ENCODE measurements at places on chromosomes 12 and 14.

DNA sequence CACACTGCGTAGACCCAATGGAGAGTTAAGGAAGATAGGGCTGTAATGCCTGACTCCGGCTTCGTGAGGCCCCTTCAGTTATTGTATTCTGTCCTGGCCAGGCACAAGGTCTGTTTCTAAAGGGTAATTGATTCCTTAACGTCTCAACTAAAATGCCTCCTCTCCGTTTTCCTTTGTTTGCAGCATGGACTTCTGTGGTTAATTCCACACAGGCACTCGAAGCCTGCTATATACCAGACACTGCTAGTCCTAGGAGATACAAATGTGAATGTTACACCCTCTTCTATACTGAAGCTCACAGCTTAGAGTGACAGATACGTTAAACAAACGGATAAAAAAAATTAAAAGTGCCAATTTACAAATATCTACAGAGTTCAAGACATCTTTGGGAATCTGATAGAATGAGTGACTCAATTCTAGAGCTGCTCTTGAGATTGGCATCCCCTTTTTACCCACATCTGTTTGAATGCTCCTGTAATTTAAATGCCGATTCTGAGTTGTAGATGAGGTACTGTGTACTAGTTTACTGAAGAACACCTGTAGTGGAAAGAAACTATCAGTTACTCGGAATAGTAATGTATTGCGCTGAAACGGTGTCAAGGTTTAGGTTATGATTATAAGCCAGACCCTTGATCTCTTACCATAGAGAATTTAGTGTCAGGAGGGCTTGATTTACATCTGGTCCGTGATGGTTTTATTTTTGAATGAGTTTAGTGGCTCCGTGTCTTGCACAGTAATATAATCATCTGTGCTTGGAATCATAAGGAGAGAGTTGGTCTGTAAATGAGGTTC, 784 bp downstream of the PSMA6 start:
- no peak for DNase-seq

GRCh38 chr14:99075771-99076375, 196.1 kb downstream of the BCL11B start:
- no peak for DNase-seq

DNA sequence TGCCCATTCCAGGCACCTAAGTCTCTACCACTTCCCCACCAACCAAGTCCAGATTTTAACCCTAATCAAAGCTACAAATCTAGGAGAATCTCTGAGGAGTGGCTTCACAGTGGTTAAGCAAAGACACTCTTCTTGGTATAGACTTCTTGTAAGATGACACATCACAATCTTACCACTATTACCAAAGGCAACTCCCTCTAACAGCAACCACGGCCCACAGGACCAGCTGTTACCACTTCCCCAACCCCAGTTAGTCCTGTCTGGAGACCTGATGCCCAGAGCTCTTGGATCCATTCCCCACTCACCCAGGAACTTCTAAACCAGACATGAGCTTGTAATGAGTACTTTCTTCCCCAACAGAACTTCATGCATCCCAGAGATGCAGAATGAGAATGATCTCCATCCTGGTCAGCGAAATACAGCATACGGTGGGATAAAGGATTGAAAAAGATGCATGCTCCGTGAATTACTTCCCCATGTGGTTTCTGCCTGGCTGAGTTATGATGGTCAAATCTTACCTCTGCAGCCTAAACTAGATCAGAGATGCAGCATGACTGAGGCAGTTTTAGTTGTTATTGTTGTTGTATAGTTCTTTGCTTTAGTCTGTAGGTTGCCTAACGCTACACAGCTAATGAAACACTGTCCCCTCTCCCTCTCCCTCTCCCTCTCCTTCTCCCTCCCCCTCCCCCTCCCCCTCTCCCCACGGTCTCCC, 87.7 kb upstream of the FOXN3 start:
- peak; percentile 45 for DNase-seq

GRCh38 chr14:71702786-71703185, 229.4 kb upstream of the RGS6 start:
- no peak for DNase-seq

DNA sequence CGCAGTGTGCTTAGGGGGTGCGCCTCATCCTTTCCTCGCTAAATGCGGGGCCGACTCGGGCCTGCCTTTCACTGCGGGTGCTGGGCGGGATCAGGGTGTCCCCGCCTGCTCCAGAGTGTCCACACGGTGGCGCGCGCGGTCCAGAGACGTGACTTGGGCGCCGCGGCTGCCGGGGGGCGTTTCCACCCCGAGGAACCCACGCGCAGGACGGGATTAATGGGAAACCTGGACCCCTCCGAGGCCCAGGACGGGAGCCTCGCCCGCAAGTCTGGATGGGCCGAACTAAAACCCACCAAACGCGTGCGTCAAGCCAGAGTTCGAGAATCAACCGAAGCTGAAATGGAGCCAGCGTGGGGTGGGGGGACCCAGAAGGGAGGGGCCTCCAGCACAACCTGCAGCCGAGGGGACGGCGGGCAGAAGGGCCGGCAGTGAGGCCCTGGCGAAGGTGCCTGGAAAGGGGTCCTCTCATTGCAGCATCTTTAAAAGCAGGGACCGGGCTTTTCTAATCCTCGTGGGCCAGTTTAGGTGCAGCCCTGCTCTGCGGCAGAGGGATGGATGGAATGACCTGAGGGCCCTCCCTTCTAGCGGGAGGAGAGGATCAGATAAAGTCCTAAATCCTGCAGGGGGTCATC, 93.3 kb downstream of the NINJ2 start:
- peak; percentile 69 for DNase-seq

DNA sequence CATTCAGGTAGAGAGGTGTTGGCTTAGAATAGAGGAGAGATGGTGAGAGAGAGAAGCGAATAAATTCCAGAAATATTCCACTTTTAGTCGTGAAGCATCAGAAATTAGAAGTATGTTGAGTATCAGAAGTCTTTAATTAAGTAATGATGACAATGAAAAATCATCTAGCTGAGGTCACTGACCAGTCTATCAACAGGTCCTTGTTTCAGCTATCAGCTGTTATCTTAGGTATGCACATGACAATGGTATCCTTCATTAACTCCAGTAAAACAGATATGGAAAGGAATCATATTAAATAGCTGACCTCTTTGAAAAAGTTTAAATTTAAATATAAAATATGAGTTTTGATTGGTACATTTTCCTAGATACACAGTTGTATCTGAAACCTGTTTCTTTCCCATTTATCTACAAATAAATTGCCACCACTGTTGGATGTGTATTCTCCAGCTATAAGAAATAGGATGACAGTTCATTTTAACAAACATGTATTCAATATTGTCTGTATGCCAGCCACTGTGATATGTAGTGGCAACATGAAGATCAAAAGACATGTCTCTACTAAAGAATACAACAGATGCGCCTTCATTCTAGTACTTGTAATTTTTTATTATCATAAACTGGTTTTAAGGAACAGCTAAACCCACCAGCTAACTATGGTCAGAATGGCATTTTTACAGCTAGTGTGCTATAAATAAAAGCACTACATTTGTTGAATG, 424.2 kb upstream of the DCN start:
- no peak for DNase-seq

GRCh38 chr12:24746006-24746671, 202.8 kb downstream of the BCAT1 start:
- DNase-seq = no peak

DNA sequence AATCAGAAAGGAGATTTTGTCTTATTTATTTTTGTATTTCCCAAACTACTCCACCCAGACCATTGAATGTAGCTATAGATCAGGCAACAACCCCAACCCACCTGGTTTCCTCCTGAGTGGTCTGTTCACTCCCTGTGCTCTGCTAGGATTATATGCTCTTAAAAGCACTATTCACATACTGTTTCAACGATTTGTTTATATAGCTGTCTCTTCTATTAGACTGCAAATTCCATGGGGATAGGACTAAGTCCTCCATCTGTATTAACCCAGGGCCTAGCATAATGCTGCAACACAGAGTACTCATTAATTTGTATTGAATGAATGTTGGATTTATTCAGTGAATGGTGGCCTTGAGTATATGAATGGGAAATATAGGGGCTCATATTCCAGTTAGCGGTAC, 307.6 kb downstream of the RAD51B start:
- DNase-seq = no peak

DNA sequence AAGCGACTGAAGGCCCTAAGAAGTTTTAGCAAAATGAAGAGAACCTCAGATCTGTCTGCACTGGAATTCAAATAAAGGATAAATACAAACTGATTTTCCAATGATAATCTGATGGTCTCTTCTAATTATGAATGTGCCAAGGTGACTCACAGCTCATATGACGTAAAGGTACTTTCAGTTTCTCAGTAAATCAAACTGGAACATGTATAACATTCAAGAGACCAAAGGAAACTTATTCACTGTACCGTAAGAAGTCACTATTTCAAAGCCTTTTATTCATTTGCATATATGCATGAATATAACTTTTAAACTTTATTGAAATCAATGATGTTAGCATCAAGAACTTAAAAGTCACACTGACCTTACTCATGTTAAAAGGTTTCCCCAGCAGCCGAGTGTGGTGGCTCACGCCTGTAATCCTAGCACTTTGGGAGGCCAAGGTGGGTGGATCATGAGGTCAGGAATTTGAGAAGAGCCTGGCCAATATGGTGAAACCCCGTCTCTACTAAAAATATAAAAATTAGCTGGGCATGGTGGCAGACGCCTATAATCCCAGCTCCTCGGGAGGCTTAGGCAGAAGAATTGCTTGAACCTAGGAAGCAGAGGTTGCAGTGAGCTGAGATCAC, 52.2 kb downstream of the ATXN2 start:
- no peak for DNase-seq

- DNase-seq = no peak
Measured at GRCh38 chr12:68559246-68559645, 51.5 kb upstream of the RAP1B start.

DNA sequence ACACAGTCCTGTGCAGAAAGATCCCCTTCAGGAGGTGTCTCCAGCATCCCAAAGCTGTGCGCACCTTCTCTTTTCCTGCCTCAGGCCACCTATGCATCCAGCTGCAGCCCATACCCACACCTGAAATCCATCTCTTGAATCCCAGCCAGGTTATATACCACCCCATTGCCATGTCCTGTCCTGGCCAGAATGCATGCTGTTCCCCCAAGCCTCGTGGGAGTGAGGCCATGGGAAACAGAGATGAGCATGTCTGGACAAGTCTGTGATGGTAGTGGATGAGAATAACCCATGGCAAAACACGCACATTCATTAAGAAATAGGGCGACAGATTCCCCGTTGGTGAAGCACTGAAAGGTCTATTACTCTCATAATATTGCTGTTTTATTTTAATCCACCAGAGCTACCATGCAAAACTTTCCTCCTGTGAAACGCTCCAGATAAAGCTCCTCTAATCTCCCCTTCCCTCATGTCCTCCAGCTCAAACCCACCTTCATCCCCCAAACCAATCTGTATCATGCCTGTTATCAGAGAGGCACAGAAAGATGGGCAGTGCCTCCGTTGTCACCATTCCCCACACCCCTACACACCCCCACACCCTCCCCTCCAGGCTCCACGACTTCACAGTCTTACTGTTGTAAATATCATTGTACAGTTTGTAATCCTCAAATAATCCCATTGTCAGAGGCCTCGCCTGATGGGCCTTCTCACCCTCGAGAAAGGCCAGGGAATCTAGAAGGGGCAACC, 97.5 kb upstream of the FKBP4 start:
- no peak for DNase-seq

DNA sequence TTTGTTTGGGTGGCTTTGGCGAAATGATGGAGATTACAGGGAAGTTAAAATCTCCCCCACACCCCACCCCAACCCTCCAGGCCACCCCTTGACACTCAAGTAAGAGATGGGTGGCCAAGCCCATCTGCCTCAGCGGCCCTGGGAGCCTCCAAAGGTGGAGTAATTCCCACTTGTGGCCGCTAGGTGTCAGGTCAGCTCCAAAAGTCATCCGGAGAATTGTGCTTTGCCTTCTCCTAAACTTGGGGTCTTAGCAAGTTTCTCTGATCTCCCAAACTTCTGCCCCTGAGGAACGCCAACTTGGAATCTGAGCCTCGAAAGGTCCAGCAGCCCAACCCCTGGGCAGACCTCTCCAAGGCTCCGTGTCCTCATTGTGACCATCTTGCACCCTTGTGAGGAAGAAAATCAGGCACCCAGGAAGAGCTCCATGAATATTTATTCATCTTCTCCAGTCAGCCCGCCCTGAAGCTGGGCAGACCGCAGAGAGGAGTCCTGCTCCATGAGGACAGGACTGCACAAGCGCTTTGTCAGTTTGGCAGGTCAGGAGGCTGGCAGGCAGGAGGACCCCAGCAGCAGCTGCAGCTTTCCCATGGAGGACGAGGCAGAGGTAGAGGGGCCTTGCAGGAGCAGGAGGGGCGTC, 46.7 kb downstream of the LRRC74A start:
- peak; percentile 43 for DNase-seq

DNA sequence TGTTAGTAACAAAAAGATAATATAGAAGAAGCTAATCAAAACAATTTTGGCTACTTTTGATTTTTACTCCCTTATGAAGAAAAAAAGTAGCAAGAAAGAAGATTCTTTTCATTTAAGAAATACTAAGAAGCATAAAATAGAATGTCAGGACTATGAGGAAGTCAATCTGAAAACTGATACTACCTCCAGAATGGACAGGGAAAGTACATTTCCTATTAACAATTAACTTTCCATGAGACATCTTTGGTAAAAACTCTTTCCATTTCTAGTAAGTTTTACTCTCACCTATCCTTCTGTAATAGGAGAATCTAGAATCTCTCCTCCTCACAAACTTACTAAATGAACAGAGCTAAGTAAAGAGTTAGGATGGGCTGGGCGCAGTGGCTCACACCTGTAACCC, 51.3 kb upstream of the NPFF start:
- DNase-seq = no peak

DNA sequence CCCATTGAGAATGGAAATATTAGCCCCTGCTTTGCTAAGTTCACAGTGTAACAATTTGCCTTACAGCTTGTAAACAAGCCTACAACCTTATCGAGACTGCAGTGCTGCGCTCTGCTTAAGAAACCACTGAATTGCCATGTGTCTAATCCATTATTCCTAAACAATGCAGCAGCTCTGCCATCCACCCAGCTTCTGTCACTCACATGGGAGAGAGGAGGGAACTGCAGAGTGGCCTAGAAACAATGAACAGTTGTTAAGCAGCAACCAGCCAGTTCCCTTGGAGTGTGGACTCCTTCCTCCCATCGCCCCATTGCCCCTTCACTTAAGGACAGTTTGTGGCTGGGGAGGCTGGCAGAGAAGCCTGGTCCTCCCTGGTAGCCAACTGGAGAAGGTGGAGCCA, 42.9 kb downstream of the TESPA1 start:
- no peak for DNase-seq

DNA sequence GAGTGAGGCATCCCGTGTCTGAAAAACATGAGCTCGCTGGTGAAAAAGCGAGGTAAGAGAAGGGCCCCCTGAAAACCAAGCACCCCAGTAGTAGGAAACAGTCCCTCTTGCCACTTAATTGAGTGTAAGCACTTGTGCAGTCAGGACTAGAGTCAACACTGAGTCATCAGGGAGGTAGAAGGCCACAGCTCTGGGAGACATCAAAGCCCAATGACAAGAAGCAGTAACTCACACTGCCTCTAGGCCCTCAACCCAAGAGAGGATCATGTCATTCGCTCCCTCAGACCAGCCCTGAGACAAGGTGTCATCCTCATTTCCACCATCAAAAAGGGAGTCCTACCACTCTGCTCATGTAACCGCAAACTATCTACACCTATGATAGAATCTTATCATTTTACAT, 17.8 kb downstream of the POMT2 start:
- DNase-seq = peak; percentile 59

- peak; percentile 94 for DNase-seq
Measured at GRCh38 chr14:73227812-73228781, 9.2 kb upstream of the PAPLN start.
